Right ventricle myocardium inferior (tissue), 1 donor: ENCODE measurements at places on chromosomes 1 and 21.
A peak's percentile ranks its signal among the peaks of the same experiment; 100 is the strongest.

DNA sequence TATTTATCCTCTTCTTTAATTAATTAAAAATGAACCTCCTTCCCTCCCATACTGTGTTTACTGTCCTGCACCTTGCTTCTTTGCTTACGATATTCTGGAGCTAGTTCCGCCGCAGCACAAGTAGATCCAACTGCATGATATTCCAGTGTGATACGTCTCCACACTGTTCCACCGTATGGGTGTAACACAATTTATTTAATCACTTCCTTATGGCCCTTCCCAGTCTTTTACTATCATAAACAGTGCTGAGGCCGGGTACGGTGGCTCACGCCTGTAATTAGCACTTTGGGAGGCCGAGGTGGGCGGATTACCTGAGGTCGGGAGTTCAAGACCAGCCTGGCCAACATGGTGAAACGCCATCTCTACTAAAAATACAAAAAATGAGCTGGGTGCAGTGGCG, 25.7 kb downstream of the CNST start:
- no peak for DNase-seq

DNA sequence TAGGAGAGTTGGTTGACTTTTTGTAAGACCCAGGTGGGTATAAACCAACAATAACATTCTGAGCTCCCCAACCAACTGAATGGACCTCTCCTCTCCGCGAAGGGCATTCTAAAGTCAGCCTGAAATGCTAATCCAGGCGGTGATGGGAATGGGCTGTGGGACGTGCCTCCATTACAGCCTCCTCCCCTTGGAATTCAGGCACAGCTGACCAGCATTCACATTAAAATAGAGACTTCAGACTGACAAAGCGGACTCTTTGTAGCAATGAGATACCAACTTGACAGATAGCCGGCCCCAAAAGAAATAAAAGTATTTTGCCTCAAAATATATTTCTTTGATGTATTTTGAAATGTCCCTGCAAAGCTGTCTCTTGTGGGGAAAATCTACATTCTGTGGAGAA, 101.7 kb downstream of the KIF26B start:
- DNase-seq: no peak

GRCh38 chr1:232932486-232933425, 17.7 kb upstream of the NTPCR start:
- no peak for DNase-seq

GRCh38 chr1:165444897-165445370, at the start of gene RXRG:
Gene RXRG, minus strand, starts transcription at chr1:165445126. Its CDS starts 233 bp downstream, at chr1:165444893.
- DNase-seq: peak; percentile 74

DNA sequence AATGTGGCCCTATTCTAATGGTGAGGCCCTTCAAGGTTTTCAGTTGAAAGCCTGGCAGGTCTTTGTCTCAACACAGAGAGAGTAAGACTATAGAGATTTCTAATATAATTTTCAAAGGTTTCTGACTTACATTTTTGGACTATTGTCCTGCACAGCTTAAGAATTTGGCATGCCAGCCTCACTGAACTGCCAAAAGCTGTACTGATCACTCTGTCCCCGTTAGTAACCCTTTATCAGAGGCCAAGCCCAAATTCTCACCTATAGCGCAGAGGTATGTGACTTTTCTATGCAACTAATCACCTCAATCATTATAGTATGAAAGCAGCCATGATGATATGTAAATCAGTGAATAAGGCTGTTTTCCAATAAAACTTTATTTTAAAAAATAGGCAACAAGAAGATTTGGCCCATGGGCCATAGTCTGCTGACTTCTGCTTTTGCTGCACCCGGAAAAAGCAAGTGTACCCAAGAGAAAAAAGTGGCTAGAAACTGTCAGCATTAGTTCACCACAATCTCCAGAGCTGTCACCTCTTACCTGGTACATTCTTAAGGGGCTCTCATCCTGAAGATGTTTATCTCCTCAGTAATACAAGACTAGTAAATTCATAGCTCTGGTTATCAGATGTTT, 85.4 kb downstream of the PIGK start:
- no peak for DNase-seq

GRCh38 chr1:208943291-208943690, 640.2 kb upstream of the CAMK1G start:
- DNase-seq: no peak

GRCh38 chr1:1344655-1345361, 4.4 kb downstream of the DVL1 start:
- DNase-seq: peak; percentile 56

DNA sequence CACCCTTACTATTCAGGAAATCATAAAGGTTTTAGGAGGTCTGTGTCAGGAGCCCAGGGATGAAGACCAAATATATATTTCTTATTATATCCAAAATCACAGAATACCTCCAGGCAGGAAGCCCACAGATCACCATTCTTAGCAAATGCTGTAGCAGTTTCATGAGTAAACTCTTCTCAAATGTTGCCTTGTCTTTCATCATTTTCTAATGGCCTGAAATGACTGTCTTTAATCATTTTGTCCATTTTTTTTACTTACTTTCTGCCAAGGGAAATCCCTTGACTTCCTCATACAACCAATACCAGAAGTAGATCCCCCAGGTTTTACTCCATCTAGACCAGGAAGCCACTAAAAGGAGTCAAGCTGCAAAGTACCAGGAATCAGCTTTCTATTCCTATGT, 32.4 kb downstream of the PSMG1 start:
- no peak for DNase-seq

DNA sequence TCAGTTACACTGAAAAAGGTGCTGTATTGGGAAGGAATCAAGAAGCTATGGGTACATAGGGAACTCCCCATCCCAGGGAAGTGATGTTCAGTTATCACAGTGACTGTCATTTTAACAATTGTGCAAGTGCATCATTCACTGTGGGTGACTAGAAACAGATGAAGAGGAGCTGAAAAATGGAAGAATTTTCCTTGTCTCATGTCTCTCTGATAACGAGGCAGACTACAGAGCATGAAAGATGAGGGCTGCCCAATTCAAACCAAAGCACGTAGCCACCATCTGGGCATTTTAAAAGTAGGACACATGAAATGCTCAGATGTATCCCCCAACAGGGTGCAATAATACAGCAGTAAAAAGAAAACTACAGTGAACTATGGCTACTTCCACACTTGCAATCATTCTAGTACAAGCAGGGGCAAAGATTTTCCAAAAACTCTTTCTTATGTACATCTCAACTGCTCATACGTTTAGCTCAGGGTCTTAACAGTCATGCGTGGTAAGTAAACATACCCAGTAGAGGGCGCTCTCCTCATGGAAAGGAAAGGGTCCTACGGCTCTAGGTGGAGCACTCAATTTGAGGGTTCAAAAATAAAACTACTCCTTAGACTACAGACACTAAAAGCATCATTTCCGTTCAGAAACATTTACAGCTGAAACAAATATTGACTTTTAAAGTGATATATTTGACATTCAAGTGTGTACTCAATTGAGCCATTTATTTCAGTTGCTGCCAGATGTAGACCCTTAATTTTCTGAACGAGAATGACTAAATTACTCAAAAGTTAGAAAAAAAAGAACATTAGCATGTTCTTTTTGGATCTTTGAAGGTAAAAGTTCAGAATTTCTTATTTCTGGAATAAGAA, 143.2 kb downstream of the KCTD3 start:
- no peak for DNase-seq

GRCh38 chr1:230679192-230679591, 34.7 kb downstream of the AGT start:
- DNase-seq: no peak

GRCh38 chr1:85494904-85495266, 29.9 kb upstream of the DDAH1 start:
- DNase-seq: no peak

- no peak for DNase-seq
Measured at GRCh38 chr1:150076066-150076465, 8.5 kb downstream of the VPS45 start.

GRCh38 chr1:55632906-55633305, 417.7 kb upstream of the USP24 start:
- DNase-seq: no peak

DNA sequence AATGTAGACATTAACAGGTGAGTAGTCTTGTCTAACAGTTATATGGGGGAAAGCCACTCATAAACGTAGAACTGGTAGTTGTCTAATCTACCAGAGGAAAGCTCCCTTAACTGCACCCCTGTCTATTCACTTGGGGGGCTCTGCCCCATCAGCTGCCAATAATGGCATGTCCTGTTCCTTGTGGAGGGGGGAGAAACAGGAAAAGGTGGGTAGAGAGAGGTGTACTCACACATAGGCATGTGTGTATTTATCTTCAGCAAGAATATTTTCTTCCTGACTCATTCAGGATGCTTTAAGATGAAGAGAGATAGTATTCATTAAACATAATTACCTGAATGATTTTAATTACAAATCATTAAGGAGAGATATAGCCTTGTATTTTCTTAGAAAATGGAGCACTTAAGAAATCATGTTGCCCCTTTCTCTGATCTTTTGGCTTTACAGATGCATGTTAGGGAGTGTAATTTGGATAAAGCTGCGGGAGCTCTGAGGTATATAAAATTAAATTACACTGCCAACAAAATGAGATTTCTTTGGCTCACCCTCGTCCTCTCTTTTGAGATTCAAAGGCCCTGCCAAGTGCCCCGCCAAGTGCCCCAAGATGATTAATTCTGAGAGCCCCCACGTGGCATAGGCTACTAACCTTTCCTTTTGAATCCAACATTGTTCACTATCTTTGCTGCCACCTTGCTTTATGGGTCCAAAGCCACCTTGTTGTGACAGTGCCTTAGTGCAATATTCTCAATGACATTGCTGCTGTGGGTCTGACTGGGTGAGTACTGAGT, 286.3 kb upstream of the LYPLAL1 start:
- DNase-seq: no peak

- peak; percentile 72 for DNase-seq
Measured at GRCh38 chr1:85936470-85936869, 220.1 kb downstream of the COL24A1 start.

DNA sequence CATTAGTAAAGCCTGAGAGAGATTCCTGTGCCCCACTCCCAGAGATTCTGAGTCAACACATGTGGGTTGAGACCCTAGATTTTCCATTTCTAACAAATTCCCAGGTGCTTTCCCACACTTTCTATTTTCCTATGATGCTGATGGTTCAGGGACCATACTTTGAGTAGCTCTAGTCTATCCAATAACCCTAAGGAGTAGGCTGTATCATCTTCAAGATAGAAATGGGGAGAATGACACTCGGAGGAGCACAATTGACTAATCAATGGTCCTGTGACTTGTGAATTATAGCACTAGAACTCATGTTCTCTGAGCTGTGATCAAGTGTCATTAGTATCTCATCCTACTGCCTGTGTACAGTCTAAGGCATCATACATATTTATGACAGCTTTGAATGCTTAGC, 232.9 kb upstream of the B3GALT2 start:
- DNase-seq: no peak

- no peak for DNase-seq
Measured at GRCh38 chr1:56915960-56916359, 49.9 kb downstream of the C8B start.

- no peak for DNase-seq
Measured at GRCh38 chr21:29219165-29219770, 79.5 kb upstream of the BACH1 start.

GRCh38 chr1:14955976-14956375, 197.6 kb upstream of the TMEM51 start:
- no peak for DNase-seq

DNA sequence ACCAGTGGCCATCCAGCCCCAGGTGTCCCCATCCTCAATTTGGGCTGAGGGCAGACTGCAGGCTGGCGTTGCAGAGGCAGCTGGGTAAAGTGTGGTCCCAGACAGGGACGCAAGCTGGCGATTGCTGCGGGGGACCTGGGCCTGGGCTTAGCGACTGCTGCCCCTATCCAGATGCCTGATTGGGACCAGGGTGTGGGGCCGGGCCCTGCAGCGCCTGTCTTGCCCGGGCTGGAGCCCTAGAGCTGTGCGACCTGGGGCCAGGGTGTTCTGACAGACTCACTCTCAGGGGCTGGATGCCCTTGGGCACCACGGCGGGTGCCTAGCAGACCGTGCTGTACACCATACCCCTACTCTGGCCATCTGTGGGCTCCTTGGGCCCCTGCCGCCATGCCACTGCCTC, 16.2 kb upstream of the FAAP20 start:
- no peak for DNase-seq

- no peak for DNase-seq
Measured at GRCh38 chr21:40615505-40616376, 231.2 kb downstream of the DSCAM start.

- no peak for DNase-seq
Measured at GRCh38 chr21:14376854-14377253, 6.1 kb downstream of the HSPA13 start.

GRCh38 chr1:64514197-64514765, 44.4 kb downstream of the CACHD1 start:
- DNase-seq: no peak

GRCh38 chr21:42353623-42354022, 2.8 kb upstream of the TFF2 start:
- no peak for DNase-seq

GRCh38 chr1:32072622-32073298, at the start of gene TMEM39B:
Gene TMEM39B, plus strand, starts transcription at chr1:32072939. Its CDS starts 109 bp downstream, at chr1:32073048.
- peak; percentile 100 for DNase-seq

- DNase-seq: no peak
Measured at GRCh38 chr21:35911412-35912191, 148.7 kb downstream of the SETD4 start.

GRCh38 chr21:46018615-46019014, 37.0 kb downstream of the COL6A1 start:
- no peak for DNase-seq

DNA sequence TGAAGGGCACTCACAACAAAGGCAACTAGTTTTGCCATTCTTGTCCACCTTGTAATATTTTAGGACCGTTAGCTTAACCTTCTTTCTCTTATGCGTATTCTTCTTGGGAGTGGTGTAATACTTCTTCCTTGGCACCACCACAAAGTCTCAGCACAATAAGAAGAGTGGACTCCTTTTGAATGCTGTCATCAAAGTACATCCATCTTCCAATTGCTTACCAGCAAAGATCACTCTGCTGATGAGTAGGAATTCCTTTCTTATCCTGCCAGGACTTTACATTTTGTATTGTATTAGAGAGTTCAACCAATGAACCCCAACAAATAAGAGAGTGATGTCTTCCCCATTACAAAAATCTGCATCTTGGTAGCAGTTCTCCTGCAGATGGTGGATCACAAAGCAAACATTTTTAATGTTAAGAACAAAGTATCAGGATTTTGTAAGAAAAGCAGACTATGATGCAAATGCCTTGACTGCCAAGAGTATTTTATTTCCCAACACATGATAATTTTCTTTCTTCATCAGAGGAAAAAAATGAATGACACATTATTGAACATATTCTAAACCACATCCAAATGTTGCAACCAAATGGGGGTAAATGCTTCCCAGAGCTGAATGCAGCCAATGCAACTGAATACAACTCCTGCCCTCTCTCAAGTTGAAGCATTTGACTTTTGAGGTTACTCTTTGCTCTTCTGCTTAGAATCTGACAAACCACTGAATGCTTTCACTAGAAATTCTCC, 5.1 kb upstream of the ARNT start:
- DNase-seq: no peak

GRCh38 chr1:78996791-78997190, 9.7 kb downstream of the ADGRL4 start:
- no peak for DNase-seq

- no peak for DNase-seq
Measured at GRCh38 chr1:110262296-110262695, 52.2 kb downstream of the KCNC4 start.
